ENCODE measurements at places on chromosomes 3 and 15.
A peak's percentile ranks its signal among the peaks of the same experiment; 100 is the strongest.

DNA sequence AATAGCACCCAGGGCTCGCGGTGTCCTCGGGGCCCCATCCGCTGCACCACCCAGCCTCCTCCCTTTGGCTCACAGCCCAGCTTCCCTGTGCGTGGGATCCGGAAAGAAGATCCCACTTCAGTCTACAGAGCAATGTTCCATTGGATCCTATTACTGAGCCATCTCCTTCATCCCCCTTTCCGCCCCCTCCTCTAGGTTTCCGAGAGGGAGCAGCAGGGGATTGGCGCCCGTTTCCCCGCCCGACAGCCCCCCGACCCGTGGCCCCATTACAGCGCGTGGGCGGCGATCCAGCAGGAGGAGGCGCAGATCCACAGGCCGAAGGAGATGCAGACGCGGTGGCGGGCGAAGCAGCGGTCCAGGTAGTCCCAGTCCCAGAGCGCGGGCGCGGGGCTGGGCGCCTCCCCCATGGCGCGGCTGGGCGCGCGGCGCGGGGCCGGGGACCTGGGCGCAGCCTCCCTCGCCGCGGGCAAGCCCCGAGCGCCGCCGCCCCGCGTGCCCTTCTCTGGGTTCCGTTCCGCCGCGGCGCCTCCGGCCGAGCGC lies 340 bp downstream of the TMEM44 start:
- peak; percentile 40 for DNase-seq

DNA sequence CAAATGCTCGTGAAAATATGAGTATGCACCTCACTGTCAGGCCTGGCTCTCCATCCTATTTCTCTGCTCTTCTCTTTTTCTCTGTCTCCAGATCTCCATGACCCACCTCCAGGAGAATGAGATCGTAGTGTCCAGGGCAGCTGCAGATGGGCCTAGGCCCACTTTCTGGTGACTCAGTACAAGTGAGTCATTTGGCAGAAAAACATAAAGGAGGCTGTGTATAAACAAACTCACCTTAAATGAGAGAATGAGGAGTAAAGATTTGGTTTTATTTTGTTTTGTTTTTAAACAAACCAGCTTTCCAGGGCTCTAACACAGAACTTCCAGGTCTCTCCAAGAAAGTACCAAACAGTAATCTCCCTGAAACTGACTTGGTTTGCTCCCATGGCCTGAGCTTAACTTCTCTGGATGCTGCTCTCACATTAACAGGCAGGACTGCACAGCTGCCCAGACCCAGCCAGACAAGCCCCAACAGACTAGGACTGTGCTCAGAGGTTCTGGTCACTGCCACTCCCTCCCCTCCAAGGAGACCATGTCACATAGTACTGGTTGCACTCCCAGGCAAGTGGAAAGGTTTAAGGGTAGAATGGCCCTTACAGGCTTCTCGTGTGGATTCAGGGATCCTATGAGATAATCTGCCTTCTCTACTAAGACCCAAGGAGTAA lies 1.5 kb upstream of the HEG1 start:
- peak; percentile 78 for DNase-seq

DNA sequence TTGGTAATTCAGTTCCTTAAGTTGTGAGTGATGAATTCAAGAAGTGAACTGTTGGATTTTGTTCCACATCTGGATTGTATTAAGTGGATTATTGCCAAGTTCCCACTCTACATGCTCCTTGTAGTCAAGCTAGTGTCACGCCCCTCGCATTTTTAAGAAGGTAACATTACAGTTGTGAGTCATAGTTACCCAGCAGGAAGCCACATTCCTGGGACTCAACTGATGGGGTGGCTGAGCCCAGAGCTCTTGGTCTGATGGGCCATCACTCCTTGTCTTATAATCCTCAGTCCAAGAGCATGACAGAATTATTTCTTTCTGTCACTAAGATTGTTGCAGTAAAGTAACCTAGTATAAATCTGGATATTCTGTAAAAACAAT lies 102.7 kb downstream of the PTPRG start:
- peak; percentile 99 for DNase-seq

GRCh38 chr3:42035007-42035406 lies 56.1 kb upstream of the TRAK1 start:
- no peak for DNase-seq

DNA sequence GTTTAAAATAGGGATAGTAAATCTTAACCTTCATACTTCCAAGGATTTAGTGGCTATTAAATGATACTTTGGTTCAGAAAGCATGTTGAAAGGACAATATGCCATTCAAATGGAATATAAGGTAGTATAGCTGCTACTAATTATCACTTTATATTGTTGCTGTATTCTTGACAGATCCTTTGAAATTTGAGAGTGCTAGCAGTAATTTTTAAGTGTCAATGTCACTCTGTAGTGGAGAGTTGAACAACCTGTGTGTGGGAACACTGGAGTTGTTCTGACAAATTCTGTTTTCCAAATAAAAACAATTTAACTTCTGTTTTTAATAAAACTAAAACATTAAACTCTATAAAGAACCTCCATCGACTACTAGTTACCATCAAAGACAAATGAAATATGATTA lies 565.7 kb downstream of the FGF12 start:
- no peak for DNase-seq

DNA sequence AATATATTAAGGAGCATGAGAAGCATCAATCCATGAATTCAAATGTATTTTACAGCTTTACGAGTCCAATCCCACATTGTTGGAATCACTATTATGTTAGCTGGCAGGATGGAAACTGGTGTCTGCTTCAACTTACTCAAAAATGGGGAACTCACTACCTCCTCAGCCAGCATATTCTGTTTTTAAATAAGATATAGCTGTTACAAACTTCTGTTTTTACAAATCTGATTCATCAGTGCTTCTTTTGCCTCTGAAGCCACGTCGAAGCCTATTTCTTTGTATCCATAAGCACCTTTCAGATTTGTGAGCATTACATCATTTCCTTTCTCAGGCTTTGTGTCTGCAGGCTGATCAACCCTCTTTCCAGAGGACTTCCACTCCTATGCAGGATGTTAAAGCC lies 105.9 kb downstream of the TPRG1 start:
- DNase-seq = peak; percentile 49

DNA sequence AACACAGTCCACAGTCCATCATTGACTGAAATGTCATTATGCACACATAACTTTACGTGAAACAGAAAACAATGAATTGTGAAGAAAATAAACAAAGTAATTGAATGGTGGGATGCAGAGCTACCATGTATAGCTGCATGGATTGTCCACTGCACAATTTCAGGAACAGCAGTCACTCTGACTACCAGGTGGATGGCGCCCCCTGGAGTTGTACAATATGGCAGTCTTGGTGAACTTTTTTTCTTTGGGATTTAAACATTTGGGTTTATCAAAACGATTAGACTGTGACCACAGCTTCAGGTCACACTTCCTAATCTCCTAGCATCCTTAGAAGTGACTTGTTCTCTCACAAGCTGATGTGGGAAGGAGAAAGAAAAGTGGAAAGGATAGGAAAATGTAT lies 48.9 kb upstream of the TCF12 start:
- peak; percentile 21 for DNase-seq

DNA sequence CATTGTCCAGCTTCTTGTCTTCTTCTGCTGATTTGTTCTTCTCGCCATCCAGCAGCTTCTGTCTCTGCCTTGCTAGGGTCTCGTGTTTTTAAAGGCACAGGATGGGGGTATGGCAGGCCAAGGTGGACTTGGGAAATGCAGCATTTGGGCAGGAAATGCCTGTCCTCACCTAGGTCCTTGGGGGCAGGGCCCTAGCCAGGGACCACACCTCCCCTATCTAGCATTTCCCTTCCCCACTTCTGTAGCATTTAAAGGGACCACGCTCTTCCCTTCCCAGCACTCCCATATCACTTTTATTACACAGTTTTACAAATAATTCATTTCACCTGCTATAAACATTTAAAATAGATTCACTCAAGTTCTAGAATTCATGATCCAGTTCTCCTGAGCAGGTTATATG lies 315.4 kb upstream of the LMCD1 start:
- no peak for DNase-seq

GRCh38 chr3:63791974-63792373 lies 27.1 kb upstream of the C3orf49 start:
- DNase-seq = peak; percentile 76

- no peak for DNase-seq
These were observed 1.1 kb downstream of the GRAMD2A start for GRCh38 chr15:72196409-72197040.

GRCh38 chr3:147418808-147419701 lies 9.9 kb downstream of the ZIC1 start:
- DNase-seq = peak; percentile 79

- DNase-seq = no peak
These were observed 242.8 kb downstream of the BBX start for GRCh38 chr3:107765524-107765923.

DNA sequence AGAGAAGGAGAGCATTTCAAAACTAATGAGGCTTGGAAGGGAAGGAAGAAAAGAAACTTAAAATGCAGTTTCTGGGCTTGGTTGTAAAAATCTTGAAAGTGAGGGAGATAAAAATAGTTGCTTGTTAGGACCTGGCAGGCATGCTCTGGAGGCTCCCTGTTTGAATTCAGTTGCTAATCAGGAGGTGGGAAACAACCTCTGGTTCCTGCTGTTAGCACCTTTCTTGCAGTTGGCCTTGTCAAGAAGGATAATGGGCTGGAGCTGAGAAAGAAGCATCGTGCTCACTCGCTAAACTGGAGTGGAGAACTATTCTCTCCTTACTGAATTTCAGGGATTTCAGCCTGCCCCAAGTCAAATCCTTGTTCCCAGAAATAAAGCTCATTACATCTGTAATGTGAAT lies 23.4 kb downstream of the SNAPC5 start:
- DNase-seq = no peak

DNA sequence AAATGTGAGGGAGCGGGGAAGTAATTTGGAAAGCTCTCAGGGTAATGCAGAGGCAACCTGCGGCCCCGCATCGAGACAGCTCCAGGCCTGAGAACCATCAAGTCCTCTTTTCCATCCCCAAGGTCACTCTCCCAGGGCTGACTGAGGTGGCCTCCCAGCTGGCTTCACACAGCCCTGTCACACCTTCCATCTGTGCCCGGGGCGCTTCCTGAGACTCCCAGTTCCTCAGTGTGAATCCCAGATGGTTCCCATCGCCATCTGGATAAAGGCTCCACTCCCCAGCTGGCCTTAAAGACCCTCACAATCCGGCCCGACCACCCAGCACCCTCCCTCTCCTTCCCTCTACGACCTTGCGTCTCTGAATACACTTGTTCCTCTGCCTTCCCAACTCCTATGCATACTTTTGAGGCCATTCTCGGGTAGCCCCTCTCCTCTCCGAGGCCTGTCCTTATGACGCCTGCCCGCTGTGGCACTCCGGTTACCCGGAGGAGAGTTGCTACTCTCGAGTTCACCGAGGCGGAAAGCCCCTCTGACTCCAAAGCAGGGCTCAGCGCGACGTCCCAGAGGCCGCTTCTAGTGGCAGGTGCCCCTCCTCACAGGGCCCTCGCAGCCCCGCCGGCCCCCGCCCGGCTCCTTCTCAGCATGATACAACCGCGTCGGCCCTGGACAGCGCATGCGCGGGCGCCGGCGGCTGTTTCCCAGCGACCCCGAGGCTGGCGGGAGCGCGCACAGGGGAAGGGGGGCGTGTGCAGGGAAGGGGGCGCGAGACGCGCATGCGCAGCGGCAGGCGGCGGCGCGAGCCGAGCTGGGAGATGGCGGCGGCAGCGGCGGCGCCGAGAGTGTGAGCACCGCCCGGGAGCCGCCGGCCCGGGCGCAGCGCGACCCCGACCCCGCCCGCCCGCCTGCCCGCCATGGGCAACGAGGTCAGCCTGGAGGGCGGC lies at the start of gene BSN:
Gene BSN, plus strand, starts transcription at position 786 of the 941 bp plus-strand sequence. Its CDS starts 126 bp downstream, at position 912.
- peak; percentile 89 for DNase-seq

DNA sequence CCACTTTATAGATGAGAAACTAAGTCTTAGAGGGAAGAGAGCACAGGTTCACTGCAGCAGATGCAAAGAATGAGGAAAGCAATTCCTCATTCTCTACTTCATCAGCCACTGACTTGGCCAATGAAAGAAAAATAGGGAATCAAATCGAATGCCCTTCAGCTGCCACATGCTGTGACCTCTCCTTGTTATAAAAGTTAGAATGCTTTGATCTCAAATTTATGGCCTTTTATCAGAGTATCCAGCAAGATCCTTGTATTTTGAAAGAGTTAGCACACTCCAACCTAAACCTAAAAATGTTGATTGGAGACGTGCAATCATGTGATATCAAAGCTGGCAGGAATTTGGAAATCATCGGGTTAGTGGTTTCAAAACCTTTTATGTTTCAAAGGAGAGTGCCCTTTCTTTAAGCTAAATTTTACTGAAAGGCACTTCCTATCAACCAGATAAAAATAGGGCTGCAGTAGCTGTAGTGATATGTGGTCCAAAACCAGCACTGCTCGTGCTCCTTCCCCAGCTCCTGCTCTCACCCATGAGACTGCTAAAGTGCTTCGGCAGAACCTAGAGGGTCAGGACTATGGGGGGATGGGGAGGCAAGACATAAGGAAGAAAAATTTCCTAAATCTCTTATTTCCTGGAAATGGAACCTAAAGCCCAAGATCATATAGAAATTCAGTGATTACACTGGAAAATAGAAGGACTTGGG lies 617.0 kb downstream of the PYDC2 start:
- DNase-seq = no peak

- DNase-seq = peak; percentile 76
These were observed 55.7 kb upstream of the CP start for GRCh38 chr3:149277331-149277813.

- no peak for DNase-seq
These were observed 96.1 kb upstream of the ICE2 start for GRCh38 chr15:60574801-60575631.

- DNase-seq = peak; percentile 71
These were observed 4.8 kb downstream of the GPR171 start for GRCh38 chr3:151197981-151198767.

GRCh38 chr15:65875458-65875857 lies 6.2 kb downstream of the RAB11A start:
- no peak for DNase-seq

DNA sequence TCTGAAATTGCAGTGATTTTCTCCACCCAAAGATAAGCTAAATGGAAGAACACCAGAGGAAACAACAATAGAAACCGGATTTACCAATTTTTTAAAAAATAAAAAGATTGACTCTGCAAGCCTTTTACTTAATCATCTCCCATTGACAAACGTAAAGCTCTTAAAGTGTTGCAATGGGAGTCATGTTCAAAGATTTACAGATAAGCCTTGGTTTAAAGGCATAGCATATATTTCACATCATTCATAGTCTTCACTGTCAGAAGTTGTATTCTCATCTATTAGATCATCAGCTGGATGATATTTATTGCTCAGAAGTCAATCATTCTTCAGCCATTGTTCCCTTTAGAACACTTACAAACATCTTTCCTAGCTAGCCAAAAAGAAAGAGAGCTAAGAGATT lies 397.6 kb downstream of the GBE1 start:
- no peak for DNase-seq

DNA sequence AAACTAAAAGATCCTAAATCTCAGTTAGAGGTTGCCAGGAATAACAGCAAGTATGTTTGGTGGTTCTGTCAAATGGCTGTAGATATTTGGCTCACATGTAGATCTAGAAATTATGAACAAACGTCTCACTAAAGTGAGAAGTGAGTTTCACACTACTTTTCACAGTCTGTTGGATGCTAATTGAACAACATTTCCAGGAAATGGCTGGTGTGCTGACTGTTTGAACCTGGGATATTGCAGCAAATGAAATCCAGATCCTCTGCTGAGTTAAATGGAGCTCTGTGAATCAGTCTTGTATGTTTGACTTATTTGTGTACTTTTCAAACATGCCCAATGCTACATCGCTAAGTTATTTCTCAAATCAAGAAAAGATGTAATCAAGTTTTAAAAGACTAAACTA lies 21.3 kb upstream of the RSL24D1 start:
- peak; percentile 56 for DNase-seq

- DNase-seq = no peak
These were observed 6.7 kb downstream of the SUMF1 start for GRCh38 chr3:4460334-4460733.
